Activated CD8-positive, alpha-beta memory T cell treated with anti-CD3 and anti-CD28 coated beads for 4 hours (primary cell): ENCODE measurements at places on chromosomes 2 and 18.

- DNase-seq, result no peak
Measured at GRCh38 chr2:39780825-39781600, 2.0 kb upstream of the THUMPD2 start.

DNA sequence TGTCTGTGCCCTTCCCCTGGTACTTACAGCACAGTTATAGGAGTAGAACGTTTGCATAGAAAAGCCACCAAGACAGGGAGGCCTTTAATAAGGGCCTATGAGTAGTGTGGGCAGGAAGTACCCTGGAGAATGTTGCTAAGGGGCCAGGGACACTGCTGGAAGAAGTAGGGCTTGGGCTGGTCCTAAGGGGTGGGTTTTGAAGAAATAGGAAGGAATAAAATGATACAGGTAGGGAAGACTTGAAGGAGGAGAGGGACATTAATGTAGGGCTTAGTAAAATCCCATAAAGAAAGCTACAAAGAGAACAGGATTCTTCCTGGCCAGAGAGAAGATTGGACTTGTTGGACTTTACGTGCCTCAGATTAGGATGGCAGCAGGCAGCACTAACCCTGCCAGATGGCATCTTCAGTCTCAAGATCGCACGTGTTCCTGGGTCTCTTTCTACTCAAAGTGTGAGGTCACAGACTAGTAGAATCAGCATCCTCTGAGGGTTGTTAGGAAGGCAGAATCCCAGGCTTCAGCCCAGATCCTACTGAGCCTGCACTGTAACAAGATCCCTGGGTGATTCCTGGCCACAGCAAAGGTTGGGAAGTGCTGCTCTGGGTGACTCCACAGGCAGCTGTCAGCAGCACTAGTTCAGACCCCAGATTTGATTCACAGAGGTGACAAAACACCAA, 39.2 kb downstream of the EPAS1 start:
- DNase-seq, result no peak

DNA sequence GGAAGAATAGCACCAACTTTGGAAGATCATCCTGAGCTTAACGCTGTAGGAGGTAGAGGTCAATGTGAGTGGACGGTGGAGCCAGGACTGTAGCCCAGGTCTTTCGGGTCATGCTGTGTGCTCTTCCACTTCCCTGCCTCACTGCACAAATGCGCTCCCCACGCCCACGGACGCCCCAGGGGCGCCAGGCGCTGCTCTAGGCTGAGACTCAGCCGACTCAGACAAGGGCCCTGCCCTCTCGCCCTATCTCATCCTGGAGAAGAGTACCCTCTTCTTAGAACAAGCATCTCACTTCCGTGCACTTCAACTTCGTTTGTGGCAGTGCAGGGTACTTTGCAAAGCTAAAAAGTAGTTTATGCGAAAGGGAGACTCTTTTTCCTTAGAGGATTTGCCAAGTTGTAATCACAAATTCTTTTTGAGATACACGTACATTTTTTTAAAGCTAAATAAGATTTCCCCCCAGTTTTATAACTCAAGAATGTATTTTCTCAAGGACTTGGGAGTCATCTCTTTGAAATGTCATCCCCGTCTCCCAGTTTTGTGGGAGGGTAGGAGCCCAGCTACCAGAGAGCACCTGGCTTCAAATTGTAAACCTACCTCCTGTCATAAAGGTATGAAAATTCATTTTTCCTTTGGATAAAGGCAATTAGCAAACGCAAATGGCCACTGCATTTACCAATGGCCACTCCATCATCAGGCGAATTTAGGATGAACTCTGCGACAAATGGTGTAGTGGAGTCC, 1.2 kb upstream of the PRELID3A start:
- DNase-seq, result no peak

DNA sequence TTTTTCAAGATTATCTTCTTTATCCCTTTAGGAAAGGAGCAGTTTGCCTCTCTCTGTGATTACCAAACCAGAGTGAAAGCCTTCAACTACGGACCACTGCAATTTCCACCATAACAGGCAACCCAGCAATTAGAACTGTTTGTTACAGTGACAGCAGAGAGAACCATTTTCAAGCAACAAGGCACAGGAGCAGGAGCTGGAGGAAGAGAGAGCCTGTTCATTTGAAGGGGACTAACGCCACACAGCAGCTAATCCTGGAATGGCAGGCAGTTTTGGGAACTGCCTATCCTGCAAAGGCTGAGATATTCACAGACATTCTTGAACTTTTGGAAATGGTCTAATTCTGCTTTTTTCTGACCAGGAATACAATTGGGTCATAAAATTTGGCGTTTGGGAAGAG, 1541.9 kb upstream of the PIK3C3 start:
- no peak for DNase-seq

GRCh38 chr2:217262911-217263310, 403.0 kb upstream of the TNP1 start:
- DNase-seq, result no peak

DNA sequence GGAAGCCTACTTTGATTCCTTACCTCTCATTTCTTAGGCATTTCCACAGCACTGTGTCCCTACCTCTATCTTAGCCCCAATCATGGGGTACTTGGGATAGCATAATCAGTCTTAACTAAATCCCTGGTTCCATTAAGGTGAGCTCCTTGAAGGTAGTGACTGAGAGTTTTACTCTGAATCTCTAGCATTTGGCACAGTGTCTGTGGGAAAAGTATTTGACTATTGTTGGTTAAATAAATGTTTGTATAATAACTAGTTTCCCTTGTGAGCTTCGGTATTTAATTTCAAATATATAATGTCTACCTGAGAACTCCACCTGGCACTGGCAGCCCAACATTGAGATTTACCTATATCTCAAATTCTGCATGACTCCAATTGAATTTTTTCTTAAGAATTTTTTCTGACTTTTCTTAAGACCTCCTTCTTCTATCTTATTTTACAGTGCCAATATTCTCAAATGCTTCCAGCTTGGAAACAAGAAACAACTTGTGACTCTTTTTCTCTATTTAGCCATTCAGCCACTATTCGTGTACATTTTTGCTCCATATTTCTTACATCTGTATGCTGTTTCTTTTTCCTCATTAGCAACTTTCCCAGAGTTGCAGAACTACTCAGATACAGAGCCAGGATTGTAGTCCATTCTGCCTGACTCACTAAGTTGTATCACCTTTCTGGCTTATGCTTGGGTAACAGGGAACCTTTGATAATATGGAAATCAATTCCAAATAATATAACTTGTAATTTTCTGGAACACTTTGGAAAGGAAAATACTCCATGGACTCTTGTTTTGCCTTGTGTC, 214.0 kb upstream of the NT5C1B start:
- no peak for DNase-seq

GRCh38 chr2:127052057-127052770, 54.7 kb downstream of the BIN1 start:
- no peak for DNase-seq

- DNase-seq, result no peak
Measured at GRCh38 chr2:240563951-240564560, 3.9 kb downstream of the DUSP28 start.

GRCh38 chr18:79395308-79395640, 456 bp upstream of the NFATC1 start:
- no peak for DNase-seq

DNA sequence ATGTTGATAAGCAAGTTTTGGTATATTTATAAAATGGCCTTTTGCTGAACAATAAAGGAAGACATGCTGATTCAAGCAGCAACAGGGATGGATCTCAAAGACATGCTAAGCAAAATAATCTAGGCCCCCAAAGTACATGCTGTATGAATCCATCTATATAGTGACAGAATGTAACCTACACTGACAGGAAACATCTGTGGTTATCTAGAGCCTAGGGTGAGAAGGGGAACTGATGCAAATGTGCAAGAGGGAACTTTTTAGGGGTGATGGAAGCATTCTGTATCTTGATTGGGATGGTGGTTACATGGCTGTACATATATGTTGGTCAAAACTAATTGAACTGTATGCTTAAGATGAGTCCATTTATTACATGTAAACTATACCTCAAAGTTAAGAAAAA, 24.2 kb downstream of the CNRIP1 start:
- no peak for DNase-seq
